ENCODE measurements at places on chromosomes 3 and 15.

DNA sequence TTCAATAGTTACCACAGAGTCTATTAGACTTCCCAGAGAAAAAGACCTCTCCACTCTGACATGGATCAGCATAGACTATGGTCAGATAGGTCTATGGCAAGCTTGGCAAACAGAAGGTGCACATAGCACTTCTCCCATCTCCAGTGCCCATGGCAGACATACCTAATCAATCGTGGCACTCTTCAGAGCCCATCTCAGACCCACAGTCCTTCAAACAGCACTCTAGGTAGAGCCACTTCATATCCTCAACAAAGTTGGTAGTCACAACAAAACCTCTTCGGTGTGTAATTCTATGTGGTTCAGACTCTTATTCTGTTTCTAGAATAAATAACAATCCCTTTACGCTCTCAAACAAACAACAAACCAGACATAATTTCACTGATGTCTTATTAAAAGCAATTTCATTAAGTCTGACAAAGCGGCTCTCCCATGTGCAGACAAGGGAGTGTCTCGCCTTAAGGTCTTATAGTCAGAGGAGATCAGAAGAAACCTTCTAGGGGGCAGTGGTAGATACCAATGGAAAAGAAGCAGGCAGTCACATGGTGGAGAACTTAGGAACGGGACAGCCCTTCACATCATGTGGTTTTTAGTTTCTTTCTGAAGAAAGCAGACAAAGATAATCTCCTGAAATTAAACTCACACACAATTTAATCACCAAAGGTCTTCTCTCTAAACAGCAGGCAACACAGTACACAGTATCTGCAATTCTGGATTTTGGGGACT lies 483.4 kb downstream of the FOXP1 start:
- no peak for DNase-seq

DNA sequence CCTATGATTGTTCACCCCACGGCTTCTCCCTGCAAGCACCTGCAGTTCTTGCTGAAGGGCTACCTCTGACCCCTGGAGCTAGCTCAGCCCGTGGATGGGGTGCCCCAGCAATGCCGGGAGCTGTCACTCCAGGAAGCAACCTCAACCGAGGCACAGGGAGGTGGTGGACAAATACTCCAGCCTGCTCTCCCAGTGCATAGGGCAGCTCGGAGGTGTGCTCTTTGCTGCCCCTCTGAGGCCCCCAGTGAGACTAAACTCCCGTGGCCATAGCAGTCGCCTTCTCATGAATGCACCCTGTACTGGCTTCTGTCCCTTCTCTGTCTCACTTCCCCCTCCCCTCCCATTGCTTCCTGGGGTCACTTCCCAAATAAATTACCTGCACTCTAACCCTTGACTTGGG lies 48.5 kb downstream of the LINGO1 start:
- no peak for DNase-seq

GRCh38 chr3:185914911-185915629 lies 22.7 kb downstream of the TRA2B start:
- DNase-seq: no peak

GRCh38 chr3:126259411-126260391 lies 79.3 kb upstream of the ALDH1L1 start:
- DNase-seq: no peak

- no peak for DNase-seq
Observed at GRCh38 chr15:68001811-68002210, 52.3 kb upstream of the PIAS1 start.

DNA sequence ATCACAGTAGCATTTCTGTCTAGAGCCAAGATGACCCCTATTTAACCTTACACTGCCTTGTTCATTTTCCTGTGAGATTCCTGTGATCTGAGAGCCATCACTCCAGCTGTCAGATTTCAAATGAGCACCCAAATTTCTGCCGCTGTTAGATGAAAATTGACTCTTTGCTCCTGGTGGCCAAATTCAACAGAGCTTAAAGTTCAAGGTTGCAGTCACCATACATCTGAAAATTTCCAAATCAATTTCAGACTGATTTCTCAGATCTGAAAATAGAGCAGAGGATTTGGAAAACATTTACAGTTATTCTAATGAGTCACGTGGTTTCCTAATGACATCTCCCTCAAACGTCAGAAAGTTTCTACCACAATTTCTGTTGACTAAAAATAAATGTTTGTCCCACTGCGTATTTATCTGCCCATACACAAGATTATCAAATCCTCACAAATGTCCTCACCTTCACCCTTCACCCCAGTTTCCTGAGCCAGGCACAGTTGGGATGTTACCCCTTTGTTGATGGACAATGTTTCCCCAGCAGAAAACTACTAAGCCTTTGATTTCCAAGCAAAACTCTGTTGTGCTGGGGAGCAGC lies 16.4 kb downstream of the HDC start:
- no peak for DNase-seq
